HFF-Myc (cell line): ENCODE measurements at places on chromosomes 16 and 17.

GRCh38 chr16:70695331-70696070 lies 9.6 kb upstream of the MTSS2 start:
- DNase-seq: no peak

- no peak for DNase-seq
Observed at GRCh38 chr17:81948635-81949378, 1.8 kb upstream of the MYADML2 start.

DNA sequence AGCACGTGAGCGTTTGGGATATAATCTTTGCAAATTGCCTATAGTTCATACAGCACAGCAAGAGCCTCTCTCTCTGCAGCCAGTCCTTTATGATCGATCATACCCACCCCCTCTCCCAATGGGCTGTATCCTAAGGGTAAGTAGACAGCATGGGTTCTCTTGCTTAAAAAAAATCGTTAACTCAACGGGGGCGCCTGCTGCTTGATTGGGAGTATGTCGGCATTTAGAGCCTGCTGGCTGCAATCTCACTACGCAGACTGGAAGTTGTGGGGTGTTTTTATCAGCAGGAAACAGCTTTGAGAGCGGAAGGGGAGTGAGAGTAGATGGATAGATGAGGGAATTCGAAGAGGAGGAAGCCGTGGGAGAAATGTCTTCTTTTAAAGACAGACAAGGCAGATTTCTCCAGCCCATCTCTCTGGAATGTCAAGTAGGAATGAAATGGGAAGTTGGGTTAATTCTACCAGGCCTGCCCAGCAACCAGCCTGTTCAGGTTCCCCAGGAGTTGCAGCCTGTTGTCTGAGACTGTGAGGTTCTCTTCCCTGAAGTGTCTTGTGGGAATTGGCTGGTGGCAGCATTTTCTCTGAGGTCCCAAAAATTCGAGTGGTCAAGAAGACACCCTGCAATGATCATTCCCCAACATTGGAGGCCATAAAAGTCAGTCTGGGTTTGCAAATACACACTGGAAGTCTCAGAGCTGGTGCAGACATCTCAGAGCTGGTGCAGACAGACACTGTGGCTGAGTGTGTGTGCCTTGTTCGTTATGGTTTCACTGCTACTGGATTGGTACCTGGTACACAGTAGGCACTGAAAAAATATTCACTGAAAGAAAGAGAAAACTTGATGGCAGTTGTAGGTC lies 65.6 kb downstream of the PRKCB start:
- no peak for DNase-seq

DNA sequence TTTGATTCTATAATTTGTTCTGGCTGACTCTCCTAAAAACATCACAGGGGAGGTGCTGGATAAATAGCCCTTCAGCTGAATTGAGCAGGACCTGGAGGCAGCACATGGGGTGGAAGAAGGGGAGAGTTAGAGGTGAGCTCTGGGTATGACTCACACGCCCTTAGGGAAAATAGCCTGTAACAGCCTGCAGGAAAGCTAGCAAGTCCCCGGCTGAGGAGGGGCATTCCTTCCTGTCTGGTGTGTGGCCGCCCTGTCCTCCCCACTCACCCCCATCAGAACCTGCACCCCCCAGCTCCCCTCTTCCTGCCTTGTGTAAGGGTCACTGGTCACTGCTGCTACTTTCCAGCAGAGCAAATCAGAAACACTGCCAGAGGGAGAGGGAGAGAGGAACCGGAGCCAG lies 187.4 kb downstream of the C16orf95 start:
- peak; percentile 22 for DNase-seq

DNA sequence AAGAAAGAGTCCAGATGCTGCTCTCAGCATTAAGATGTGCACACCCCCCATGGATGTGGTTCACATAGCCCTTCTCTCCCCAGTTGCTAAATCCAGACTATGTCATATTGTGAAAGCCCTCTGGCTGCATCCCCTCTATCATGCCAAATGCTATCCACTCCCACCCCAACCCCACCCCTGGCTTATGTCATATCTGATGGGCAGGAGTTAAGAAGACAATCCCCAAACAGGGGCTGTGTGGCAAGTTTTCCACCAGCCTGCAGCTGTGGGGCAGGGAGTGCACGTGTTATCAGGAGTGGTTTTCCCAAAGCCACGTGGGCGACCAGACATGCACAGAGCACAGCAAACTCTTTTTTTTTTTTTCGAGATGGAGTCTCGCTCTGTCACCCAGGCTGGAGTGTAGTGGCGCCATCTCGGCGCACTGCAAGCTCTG lies 10.0 kb downstream of the FAM117A start:
- DNase-seq: no peak

DNA sequence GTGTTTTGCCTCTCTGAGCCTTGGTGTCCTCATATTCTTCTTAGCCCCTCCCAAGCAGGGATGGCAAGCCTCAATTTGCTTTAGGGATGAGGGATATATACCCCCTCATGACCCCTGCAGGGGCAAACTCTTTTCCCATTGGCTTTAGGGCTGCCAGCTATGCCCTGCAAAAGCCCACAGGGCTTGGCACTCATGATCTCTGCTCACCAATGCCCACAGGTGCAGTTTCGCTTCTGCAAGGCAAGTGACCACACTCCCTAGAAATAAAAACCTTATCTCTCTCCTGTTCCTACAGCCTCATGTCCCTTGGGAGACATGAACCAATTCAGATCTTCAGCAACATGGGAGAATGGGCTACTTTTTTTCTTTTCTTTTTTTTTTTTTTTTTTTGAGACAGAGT lies 8.8 kb downstream of the BEAN1 start:
- no peak for DNase-seq

DNA sequence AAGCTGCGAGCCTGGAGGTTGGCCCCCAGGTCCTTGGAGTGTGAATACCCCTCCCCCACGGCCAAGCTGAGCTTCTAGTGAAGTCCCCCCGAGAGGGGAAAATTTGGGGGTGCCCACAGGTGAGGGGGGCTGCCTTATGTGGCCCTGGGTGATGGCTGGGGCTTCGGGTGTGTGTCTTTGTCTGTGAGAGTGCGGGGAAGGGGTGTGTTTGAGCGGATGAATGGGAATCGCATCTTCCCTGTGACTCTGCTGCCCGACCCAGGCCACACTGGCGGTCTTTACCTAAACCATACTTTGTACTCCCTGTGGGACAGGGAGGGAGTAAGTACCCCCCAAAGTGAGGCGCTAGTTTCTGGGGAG lies 1.3 kb downstream of the SBK1 start:
- no peak for DNase-seq

- DNase-seq: no peak
Observed at GRCh38 chr16:89729863-89730593, 8.7 kb downstream of the ZNF276 start.

- no peak for DNase-seq
Observed at GRCh38 chr16:23480257-23480656, 27.3 kb upstream of the COG7 start.

DNA sequence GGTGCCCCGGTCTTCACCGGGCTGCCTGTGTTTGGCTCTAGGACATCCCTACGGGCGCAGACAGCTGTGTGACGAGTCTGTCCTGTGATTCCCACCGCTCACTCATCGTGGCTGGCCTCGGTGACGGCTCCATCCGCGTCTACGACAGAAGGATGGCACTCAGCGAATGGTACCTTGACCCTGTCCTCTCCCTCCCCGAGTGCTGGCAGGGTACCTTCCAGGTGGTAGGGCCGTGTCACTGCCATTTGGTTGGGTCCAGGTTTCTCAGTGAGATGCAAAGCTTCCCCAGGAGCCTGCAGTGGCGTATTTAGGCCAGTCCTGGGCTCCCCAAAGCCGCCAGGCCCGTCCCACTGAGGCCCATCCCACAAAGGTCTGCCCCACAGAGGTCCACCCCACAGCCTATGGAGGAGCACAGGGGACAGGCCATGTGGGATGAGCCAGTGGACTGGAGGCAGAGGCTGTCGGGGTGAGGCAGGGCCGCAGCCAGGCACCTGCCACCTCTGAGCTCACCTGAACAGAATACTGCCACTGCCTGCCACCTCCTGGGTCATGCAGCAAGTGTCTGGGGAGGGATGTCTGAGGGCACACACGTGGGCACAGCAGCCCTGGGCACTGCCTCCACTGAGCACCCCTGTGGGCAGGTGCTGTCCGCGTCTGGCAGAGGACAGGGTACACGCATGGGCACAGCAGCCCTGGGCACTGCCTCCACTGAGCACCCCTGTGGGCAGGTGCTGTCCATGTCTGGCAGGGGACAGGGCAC lies 31.4 kb upstream of the CHMP6 start:
- DNase-seq: no peak

DNA sequence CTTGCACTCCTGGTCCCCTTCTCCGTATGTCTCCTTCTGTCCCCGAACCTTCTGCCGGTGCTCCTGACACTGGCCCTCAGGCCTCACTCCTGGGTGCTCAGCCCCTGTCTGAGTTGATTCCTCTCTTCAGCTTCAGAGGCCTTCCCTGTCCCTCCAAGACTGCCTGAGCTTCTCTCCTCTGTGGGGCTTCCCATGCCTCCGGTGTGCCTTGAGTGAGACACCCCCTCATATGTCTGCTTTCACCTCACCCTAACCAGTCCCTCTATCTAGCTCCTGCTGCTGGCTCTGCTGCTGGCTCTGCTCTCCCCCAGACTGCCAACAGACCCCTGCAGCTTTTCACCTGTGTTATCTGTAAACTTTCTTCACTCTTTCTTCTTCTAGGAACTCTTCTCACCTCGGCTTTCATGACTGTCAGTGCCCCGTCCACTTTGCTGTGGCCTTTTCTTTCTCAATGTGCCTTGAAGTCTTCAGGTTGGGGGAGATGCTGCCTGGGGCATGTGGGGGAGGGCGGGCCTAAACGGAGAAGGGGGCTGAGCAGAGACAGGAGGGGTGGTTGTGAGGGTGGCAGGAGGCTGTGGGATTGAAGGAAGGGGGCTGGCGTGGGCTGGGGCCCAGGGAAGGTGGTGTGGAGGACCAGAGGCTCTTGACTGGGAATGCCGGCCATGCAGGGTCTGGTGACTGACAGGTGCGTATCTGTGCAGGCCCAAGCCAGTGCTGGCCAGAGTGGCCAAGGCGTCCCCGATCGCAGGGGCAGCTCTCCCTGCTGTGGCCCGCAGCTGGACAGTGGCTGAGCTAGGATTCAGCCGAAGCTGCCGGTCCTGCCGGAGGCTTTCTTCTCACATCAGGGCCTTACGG lies 81.3 kb downstream of the METRNL start:
- no peak for DNase-seq
